ENCODE measurements at places on chromosomes 11 and 22. TPM values are rescaled to one million over a fixed set of nuclear protein-coding genes. Genes with fewer than 3 reads are reported as not detected.

DNA sequence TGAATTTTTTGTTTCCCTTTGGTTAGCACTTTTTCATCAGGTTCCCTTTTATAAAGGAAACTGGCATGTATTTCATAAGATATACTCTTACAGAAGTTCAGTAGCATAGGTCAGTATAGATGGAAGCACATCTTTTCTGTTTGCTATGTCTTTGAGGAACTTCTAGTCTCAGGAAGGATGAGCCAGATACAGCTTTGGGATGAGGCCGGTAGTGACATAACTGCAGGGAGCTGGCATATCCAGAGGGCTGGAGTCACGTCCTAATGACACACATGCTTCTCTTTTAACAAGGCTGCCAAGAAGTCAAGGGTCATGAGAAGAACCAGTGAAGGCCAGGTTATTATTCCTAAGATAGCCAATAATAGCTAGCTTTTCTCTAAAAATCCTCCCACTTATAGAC is 33.3 kb upstream of the ADSL start:
- no peak for DNase-seq

DNA sequence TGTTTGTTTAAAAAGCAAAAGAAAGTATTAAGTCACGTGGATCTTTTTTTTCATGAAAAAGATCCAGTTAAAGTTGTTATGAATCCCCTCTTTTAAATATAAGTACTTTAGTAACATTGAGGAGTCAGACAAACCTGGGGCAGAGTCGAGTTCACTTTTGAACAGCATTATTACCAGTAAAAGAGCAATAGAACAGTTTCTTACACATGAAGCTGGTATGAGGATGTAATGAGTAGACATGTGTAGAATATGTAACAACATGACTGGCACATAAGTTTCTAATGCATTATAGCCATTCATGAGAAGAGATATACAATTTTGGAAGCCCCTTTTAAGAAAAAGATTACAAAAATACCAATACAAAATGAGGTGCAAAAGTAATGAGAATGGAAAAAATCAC is 7.6 kb upstream of the MUC15 start:
- no peak for DNase-seq

GRCh38 chr22:41078931-41079330 is 13.5 kb upstream of the EP300 start:
- no peak for DNase-seq

DNA sequence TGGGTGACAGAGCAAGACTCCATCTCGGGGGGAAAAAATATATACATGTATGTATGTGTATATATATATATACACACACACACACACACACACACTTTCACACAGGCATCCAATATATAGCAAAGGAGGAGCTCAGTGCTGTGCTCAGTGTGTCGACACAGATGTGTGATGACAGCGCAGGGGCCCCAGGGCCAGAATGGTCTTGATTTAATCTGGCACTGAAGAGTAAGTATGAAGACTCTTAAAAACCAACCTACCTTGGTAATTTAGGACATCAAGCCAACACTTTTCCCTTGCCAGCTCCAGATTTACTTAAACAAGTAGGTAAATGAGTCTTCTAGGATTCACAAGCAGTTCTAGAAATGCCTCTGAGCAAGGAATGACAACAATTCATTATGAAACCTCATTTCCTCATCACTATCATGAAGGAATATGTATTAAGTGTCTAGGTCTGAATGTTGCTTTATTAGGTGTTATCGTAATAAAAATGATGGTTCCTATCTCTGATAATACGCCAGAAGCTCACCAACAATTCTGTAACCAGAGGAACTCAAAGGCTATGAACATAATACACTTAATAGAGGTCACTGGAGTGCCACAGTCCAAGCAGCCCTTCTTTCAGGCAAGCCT is 71.5 kb downstream of the SGSM3 start:
- no peak for DNase-seq

- no peak for DNase-seq
Measured at GRCh38 chr22:45334068-45334467, 24.3 kb downstream of the FAM118A start.

- DNase-seq: no peak
Measured at GRCh38 chr11:77093056-77093891, 9.4 kb upstream of the OMP start.

- DNase-seq: no peak
Measured at GRCh38 chr11:23789938-23790371, 706.9 kb upstream of the LUZP2 start.

DNA sequence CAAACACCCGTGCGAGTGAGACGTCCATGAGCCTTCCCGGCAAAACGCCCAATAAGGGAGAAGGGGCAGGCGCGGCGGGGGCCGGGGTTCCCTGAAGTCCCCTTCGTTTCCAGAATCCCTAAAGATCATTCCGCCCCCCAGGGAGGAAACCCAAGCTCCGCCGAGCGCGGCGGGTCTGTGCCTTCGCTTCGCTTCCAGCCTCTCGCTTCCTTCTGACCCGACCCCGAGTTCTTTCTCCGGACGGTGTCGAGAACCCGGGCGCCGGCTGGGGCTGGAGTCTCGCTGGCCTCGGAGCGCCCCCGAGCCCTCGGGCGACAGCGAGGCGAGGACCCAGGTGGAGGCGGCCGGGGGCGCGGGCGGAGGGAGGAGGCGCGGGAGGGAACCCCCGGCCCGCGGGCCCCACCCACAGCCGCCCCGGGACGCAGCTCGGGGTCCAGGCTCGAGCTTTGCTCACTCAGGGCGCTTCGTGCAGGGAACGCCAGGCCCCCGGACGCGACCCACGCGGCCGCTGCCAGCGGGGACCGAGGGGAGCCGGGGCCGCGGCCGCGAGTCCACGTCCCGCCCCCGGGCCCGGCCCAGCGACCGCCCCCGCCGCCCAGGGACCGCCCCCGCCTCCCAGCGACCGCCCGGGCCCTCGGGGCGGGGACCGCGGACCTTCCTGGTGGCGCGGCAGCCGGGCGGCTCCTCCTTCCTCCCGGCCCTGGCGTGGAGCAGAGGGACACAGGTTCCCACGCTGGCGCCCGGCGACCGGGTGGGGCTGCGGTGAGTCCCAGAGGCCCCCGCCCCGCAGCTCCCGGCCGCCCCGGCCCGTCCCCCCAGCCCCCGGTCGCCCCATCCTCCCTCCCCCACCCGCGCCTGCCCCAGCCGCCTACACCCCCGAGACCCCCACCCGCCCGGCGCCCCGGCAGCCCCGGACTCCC is at the start of gene PGGHG:
TSS of gene PGGHG (plus strand) at position 649 of the 920 bp plus-strand sequence. CDS start 691 bp downstream, outside the sequence.
- DNase-seq: peak; percentile 95

GRCh38 chr11:122690801-122691548 is 35.5 kb downstream of the UBASH3B start:
- DNase-seq: no peak

DNA sequence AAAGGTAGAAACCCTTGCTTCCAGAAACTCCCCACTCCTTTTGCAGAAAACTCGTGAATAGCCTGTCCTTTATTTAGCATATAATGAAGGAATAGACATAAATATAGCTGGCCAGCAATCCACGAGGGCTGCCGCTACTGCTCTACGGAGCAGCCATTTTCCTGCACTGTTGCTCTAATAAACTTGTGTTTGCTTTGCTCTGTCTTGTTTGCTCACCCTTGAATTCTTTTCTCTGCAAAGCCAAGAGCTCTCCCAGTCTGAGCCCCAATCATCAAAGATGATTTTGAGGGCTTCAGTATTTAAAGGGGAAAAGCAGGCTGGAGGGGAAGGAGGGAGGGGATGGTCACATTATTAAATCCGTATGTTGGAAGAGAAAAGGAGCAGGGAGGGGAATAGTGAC is 16.6 kb upstream of the CHKA start:
- no peak for DNase-seq

DNA sequence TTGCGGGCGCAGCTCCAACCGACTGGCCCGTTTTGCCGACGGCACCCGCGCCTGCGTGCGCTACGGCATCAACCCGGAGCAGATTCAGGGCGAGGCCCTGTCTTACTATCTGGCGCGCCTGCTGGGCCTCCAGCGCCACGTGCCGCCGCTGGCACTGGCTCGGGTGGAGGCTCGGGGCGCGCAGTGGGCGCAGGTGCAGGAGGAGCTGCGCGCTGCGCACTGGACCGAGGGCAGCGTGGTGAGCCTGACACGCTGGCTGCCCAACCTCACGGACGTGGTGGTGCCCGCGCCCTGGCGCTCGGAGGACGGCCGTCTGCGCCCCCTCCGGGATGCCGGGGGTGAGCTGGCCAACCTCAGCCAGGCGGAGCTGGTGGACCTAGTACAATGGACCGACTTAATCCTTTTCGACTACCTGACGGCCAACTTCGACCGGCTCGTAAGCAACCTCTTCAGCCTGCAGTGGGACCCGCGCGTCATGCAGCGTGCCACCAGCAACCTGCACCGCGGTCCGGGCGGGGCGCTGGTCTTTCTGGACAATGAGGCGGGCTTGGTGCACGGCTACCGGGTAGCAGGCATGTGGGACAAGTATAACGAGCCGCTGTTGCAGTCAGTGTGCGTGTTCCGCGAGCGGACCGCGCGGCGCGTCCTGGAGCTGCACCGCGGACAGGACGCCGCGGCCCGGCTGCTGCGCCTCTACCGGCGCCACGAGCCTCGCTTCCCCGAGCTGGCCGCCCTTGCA is 1.0 kb downstream of the FJX1 start:
- DNase-seq: no peak

DNA sequence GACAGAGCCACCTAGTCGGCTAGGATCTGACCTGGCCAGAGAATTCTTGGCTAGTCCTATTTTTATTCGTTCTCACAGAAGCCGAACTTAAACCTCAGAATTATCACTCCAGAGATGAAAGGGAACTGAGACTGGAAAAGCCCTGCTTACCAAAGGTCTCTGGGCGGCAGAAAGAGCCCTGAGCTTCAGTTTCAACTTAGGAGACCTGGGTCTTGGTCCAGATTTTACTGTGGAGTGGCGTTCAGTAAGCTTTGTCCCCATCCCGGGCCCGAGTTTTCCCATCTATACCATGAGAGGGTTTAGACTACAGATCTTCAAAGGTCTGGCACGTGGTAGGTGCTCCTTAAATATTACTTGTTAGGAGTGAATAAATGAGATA is 516 bp downstream of the NEU3 start:
- DNase-seq: no peak

DNA sequence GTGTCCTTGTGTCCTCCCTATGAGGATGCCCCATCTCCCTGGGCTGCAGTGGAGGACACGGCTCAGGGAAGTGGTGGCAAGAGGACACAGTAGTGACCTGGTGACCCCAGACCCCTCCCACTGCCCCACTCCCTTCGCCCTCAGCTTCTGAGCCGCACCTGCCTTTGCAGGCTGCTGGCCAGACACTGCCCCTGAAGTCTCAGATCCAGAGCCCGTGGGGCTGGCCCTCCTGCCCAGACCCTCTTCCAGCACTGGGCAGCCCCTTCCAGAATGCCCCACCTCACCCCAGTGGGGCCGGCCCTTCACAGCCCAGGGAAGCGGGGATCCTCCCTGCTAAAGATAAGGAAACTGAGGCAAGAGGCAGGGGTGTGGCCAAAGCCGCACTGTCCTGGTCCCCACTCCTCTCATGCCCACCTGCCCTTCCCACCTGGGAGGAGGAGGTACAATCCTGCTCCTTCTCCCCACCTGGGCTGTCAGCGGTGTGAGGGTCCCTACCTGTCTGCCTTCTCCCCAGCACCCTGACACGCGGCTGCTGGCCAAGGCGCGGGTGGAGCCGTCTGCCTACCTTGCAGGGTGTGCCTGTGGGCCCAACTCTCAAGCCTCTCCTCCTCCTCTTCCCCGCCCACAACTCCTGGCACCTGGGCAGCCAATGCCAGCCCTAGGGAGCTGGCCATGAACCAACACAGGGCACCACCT is 17.3 kb downstream of the TRPM5 start:
- DNase-seq: no peak

DNA sequence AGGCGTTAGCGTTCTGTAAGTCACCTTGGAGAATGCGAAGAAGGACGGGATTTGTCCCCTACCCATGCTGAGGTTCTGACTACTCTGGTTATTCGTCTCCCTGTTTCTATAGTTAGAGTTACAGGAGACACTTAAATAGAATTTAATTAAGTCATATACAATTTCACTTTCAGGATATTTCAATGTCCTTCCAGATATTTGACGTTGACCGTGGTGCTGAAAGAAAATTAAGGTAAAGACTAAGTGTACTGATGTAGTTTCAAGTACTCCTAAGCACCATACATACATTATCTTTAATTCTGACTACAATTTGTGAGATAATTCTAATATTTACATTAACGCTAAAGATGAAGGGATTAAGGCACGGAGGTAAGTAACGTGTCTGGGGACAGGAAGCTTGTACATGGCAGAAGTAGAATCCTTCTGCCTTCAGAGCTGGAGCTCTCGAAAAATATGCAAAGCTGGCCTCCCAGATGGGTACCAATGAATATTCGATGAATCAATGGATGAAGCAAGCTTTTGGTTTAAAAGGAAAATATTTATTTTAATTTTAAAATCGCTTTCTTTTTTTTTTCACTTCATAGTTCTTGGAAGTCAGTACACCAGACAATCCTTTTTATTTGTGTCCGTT is 539 bp upstream of the SLC36A4 start:
- DNase-seq: no peak

DNA sequence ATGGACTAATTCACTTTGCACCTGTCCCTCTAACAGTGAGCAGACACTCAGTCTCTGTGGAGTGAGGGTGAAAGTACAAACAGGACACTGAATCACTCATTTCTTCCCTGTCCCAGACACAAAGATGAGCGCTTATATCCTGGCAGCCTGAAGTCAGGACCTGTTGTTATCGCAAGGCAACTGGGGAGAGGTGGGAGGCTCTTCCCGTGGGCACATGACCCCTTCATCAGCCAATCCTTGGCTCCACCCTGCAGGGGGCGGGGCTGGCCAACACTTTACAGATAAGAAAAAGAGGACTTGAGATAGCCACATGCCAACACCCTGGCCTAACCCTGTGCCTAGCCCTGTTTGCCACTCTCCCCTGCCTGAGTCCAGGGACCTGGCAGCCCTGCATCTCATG is 29.5 kb upstream of the TESMIN start:
- no peak for DNase-seq

DNA sequence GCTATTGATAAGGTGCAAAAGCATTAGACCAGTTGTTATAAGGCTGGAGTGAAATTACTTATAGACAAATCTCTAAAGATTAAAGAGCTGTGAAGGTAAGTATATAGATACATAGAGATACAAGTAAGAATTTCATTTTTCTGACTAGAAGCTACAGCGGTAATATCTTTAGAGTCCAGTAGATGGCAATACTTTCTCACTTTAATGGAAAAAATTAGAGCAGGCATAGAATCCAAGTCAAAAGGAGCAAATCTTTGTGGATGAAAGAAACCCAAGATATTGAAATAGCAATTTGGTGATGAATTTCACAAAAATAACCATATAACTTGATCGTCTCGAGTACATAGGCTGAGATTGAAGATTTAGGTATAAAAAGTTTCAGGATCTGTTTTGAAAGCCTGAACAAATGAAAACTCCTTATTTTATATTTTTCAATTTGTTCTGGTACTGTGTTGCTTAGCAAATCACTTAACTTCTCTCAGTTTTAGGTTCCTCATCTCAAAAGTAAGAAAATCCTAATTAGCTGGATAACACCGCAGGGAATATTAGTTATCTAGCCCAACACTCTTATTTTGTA is 81.9 kb downstream of the UVRAG start:
- DNase-seq: no peak

FAM180B gene
- total RNA-seq: not detected

OR52A1 gene
- not detected for total RNA-seq

PACSIN3 gene
- total RNA-seq: 295 TPM

CATSPER1 gene
- total RNA-seq: 0.13 TPM

DGCR6 gene
- total RNA-seq: 7.6 TPM
